GM12878 (cell line): ENCODE measurements at places on chromosomes 7 and 10. TPM values are rescaled to one million over a fixed set of nuclear protein-coding genes. Genes with fewer than 3 reads are reported as not detected.

The PAX4 gene
- not detected in 2 replicates for total RNA-seq

The GBX1 gene
- total RNA-seq = not detected in 2 replicates

GRCh38 chr7:32298408-32299132 is 191.6 kb downstream of the LSM5 start:
- H3K27me3 ChIP-seq = peaks cover 6% of the 10 kb centered on the region; the same call in 1 of the 2 replicates
- no peaks in the 10 kb centered on the region for H3K36me3 ChIP-seq
- no peak overlapping the region for H3K27ac ChIP-seq

DNA sequence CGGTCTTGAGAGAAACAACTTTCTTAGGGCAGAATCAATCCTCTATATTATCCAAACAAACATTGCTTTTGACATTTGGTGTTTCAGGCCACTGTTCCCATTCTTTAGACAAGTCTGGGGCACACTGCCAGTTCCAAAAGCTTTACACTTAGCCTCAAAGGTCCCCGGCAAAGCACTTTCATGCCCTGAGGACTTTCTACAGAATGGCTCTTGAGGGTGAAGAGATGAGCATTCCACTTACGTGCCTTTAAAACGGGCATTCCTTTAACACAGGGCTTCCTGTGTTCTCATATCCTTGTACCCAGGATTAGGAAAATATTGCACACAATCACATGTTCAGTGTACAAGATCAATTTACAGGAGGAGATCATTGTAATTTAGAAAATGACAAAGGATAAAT is 13.1 kb upstream of the TMEM213 start:
- H3K4me3 ChIP-seq = no peak overlapping the region
- no peak overlapping the region for H3K27ac ChIP-seq
- no peak for DNase-seq
- H3K36me3 ChIP-seq = no peaks in the 10 kb centered on the region
- no peaks in the 10 kb centered on the region for H3K4me1 ChIP-seq

- H3K4me1 ChIP-seq = no peaks in the 10 kb centered on the region
- no peak overlapping the region for H3K4me3 ChIP-seq
- no peak for DNase-seq
Measured at GRCh38 chr7:82275342-82275741, 168.2 kb downstream of the CACNA2D1 start.

GRCh38 chr10:119633538-119634218 is 17.5 kb upstream of the BAG3 start:
- no peak overlapping the region for H3K4me3 ChIP-seq
- H3K4me1 ChIP-seq = no peaks in the 10 kb centered on the region
- H3K27me3 ChIP-seq = no peaks in the 10 kb centered on the region
- no peak overlapping the region for H3K27ac ChIP-seq
